CD8-positive, alpha-beta memory T cell (primary cell): ENCODE measurements at places on chromosomes 16 and 17. TPM values are rescaled to one million over a fixed set of nuclear protein-coding genes. Genes with fewer than 3 reads are reported as not detected.

GRCh38 chr17:65013613-65014391 is 42.7 kb downstream of the GNA13 start:
- no peak overlapping the region for H3K4me3 ChIP-seq
- peaks cover 17% of the 10 kb centered on the region for H3K4me1 ChIP-seq
- no peak overlapping the region for H3K27ac ChIP-seq
- H3K27me3 ChIP-seq: no peaks in the 10 kb centered on the region
- peaks cover 33% of the 10 kb centered on the region for H3K36me3 ChIP-seq

DNA sequence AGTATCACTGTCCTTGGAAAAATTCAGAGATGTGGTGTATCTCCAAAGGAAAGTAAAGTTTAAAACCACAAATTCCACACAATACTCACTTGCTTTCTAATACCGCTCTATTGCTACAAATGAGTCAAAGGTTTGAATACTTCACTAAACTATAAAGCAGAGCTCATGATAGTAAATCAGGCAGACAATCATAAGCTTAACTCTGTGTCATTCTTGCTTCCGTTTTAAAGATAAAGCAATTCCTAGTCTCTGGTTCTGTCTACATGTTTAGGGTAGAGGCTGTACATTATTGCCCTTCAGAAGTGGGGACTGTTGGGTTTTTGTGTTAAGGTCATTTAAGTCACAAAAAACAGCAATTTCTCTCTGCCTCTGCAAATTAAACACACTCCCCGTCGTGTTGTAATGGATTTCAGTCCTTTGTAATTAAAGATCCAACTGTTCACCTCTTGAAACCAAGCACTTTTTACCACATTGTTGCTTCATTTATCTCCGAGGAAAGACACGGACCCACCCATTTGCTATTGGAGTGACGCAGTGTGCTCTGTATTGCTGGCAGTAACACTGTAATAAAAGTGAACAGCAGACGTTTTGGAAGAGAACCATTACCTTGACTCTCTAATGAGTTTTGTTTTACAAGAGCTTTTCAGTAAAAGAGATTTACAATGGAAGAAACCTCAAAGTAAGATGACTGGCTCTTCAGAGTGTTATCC is 83.1 kb upstream of the CNTNAP4 start:
- no peaks in the 10 kb centered on the region for H3K27me3 ChIP-seq
- no peak for DNase-seq
- H3K36me3 ChIP-seq: no peaks in the 10 kb centered on the region
- H3K4me3 ChIP-seq: no peak overlapping the region
- H3K27ac ChIP-seq: no peak overlapping the region

DNA sequence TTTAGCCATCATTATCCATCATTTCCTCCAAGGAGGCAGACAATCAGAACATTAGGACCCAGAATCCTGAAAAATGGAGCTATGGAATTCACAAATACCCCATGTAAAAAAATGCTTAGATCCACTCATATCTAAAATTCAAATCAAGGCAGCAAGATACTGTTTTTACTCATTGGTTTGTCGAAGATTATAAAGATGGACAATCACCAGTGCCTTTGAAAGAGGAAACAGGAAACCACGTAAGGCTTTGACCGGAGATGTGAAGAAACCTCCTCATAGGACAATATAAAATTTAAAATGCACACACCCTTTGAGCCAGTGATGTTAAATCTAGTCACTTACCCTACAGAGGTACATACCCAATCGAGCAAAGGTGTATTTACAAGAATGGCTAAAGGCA is 130.0 kb downstream of the XYLT1 start:
- DNase-seq: no peak

- peaks cover 40% of the 10 kb centered on the region for H3K36me3 ChIP-seq
- no peak overlapping the region for H3K4me3 ChIP-seq
- H3K4me1 ChIP-seq: peaks cover 11% of the 10 kb centered on the region
- no peak overlapping the region for H3K27ac ChIP-seq
- no peaks in the 10 kb centered on the region for H3K27me3 ChIP-seq
Observed at GRCh38 chr17:4980644-4981216, 6.7 kb downstream of the CAMTA2 start.

GRCh38 chr16:56355786-56356275 is 69.5 kb downstream of the AMFR start:
- DNase-seq: no peak
- no peaks in the 10 kb centered on the region for H3K4me1 ChIP-seq
- no peak overlapping the region for H3K27ac ChIP-seq
- H3K4me3 ChIP-seq: peak overlapping the region; percentile 70

DNA sequence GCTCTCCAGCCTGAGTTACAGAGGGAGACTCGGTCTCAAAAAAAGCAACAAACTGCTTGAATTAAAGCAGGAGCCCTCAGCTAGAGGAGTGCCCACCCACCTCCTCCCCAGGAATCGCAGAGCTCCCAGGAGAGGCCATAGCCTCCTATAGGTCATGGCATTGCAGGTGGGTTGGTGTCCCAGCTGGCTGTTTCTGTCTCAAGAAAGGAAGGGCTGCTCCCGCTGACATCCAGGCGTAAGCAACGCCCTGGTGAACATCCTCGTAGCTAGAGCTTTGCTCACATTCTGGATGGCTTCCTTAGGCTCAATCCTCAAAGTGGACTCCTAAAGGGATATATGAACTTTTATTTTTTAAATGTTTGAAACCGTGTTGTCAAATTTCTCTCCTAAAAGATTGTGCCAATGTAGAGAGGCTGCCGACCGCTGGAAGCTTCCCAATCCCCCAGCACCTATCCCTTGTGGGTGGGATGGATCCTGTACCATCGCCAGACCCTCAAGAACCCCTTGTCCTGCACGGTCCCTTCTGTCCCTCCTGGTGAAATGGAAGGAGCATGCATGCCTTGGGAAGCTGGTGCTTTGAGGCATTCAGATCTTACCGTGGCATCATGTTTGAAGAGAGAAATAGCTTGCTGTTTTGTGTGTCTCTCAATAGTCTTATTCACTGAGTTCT is 5.9 kb downstream of the NLRC5 start:
- H3K27ac ChIP-seq: peak overlapping the region; percentile 13
- H3K4me3 ChIP-seq: peak overlapping the region; percentile 49
- DNase-seq: no peak
- H3K27me3 ChIP-seq: no peaks in the 10 kb centered on the region
- peaks cover 15% of the 10 kb centered on the region for H3K36me3 ChIP-seq
- peaks cover 79% of the 10 kb centered on the region for H3K4me1 ChIP-seq

DNA sequence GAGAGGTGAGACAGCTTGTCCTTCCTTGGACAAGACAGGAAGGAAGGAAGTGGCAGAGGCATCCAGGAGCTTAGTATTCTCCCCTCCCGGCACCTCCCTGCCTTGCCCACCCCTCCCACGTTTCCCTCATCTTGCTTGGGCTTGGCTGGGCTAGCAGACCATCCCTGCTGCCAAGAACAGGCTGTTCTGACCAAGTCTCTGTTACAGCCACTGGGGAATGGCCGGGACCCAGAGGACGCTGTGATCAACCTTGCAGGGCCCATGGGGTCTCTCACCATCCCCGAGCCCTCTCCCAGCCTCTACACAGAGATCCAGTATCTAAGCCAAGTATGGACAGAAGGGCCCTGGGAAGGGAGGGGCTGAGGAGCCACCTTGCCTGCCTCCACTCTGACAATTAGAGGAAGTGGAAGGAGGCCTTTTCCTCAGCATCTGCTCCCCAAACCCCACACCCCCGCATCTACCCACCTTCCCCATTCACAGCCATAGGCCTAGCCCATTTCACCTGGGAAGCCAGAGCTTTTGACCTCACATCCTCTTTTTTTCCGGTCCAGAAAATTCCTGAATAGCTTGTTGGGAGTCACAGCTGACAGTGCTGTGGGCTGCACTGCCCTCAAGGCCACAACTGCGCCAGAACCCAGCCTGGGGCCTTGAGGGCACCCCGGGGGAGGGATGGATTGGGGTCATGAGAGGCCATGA is 14.1 kb downstream of the CD300LG start:
- no peaks in the 10 kb centered on the region for H3K27me3 ChIP-seq
- H3K4me1 ChIP-seq: no peaks in the 10 kb centered on the region
- DNase-seq: no peak
- H3K36me3 ChIP-seq: no peaks in the 10 kb centered on the region
- H3K27ac ChIP-seq: no peak overlapping the region

- H3K27me3 ChIP-seq: no peaks in the 10 kb centered on the region
- H3K27ac ChIP-seq: no peak overlapping the region
Observed at GRCh38 chr16:83365166-83365565, 442.6 kb upstream of the HSBP1 start.

GRCh38 chr17:8680466-8681169 is 50.1 kb upstream of the MYH10 start:
- no peak overlapping the region for H3K4me3 ChIP-seq
- no peaks in the 10 kb centered on the region for H3K36me3 ChIP-seq
- no peaks in the 10 kb centered on the region for H3K27me3 ChIP-seq
- no peaks in the 10 kb centered on the region for H3K4me1 ChIP-seq
- no peak overlapping the region for H3K27ac ChIP-seq
- no peak for DNase-seq

- H3K27ac ChIP-seq: peak overlapping the region; percentile 45
- peaks cover 6% of the 10 kb centered on the region for H3K4me1 ChIP-seq
- no peaks in the 10 kb centered on the region for H3K36me3 ChIP-seq
- no peaks in the 10 kb centered on the region for H3K27me3 ChIP-seq
Observed at GRCh38 chr16:50246299-50247122, 19.8 kb upstream of the ADCY7 start.

GRCh38 chr17:70124723-70125122 is 44.6 kb upstream of the KCNJ2 start:
- H3K4me3 ChIP-seq: no peak overlapping the region
- no peak for DNase-seq
- H3K36me3 ChIP-seq: no peaks in the 10 kb centered on the region
- no peaks in the 10 kb centered on the region for H3K4me1 ChIP-seq
- no peaks in the 10 kb centered on the region for H3K27me3 ChIP-seq

DNA sequence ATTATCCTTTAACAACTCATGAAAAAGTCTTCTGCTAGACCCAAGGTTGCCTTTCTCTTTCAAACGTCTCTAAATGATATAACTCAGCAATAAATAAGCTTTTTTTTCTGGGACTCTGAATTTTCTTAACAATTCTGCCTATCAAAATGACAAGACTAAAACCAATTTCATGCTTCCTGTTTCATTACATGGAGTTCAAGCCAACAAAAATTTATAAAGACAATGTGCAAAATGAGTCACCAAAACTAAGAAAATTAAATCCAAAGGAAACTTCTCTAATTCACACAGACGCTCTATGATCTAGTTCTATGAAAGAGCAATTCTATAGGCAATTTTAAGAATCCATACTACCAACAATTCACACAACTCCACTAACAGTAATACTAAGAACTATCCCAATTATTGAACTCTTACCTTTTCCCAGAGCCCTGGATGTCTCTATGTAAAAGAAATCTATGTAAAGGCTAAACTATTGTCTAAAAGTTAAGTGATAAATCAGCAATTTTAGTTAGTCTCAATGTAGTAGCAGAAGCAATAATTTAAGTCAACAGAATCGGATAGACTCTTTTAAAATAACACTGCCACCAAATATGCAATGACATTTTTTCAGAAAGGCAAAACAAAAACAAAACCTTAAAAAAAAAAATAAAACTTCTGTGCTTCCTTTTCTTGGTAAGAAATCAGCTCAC is 44.2 kb downstream of the ZZEF1 start:
- no peaks in the 10 kb centered on the region for H3K4me1 ChIP-seq
- H3K27ac ChIP-seq: no peak overlapping the region
- no peak overlapping the region for H3K4me3 ChIP-seq
- no peaks in the 10 kb centered on the region for H3K27me3 ChIP-seq
- DNase-seq: no peak
- H3K36me3 ChIP-seq: peaks cover 39% of the 10 kb centered on the region

DNA sequence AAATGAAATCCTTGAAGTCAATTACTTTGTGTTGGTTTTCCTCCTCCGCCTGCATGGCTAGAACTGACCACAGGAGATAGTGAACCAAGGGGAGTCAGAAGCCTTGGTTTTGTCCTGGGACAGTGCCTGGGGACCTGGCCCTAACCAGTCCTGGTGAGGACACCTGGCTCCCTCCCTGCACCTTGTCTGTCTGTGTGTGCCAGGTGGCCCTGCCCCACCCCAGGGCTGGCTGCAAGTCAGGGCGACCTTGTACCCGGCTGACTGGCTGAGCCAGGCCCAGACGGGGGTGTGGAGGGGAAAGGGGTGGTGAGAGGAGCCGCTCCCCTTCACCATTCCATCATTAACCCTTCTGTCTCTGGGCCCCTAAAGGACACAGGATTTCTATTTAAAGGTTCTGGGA is 3.4 kb downstream of the RAPGEFL1 start:
- no peak overlapping the region for H3K27ac ChIP-seq
- DNase-seq: no peak
- no peaks in the 10 kb centered on the region for H3K36me3 ChIP-seq
- H3K4me3 ChIP-seq: no peak overlapping the region
- H3K27me3 ChIP-seq: no peaks in the 10 kb centered on the region

GRCh38 chr16:78866521-78866920 is 734.0 kb downstream of the MAF start:
- no peak overlapping the region for H3K4me3 ChIP-seq
- no peak for DNase-seq
- H3K36me3 ChIP-seq: no peaks in the 10 kb centered on the region
- no peaks in the 10 kb centered on the region for H3K4me1 ChIP-seq
- H3K27ac ChIP-seq: no peak overlapping the region
- no peaks in the 10 kb centered on the region for H3K27me3 ChIP-seq

- no peak overlapping the region for H3K4me3 ChIP-seq
- H3K27ac ChIP-seq: no peak overlapping the region
- no peaks in the 10 kb centered on the region for H3K36me3 ChIP-seq
- DNase-seq: no peak
Observed at GRCh38 chr17:82492643-82493225, 26.8 kb upstream of the FOXK2 start.

DNA sequence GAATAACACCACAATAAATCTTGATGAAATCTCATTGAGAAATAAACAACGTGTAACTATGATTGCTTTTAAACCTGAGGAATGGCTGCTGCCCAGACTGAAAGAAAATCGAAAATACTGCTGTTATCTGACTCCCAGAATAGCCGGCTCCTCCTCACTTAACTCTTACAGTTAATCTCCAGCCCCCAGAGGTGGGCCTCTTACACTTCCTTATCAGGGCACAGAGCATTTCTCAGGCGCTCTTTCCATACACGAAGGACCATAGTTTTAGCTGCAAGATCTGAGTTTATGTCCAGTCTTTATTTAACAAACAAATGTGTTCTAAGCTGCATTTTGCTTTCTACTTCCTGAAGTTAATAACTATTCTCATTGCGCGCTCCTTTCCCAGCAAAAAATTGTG is 206.9 kb downstream of the MAP2K4 start:
- H3K27me3 ChIP-seq: no peaks in the 10 kb centered on the region
- no peaks in the 10 kb centered on the region for H3K36me3 ChIP-seq
- DNase-seq: no peak
- H3K4me3 ChIP-seq: no peak overlapping the region

DNA sequence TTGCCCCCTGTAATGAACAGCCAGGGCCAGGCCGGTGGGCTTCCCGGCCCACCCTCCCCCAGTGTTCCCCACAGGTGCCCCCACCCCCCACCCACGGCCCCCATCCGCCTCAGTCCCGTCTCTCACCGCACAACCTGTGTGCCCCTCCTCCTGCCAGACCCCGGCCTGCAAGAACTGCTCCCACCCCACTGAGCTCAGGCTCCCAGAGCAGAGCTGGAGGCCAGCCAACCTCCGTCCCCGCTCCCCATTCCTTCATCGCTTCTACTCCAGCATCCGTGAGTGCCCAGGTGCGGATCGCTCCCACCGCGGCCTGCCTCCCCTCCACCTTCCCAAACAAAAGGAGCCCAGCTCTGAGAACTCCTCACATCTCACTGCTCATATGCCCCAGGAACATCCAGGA is 4.2 kb downstream of the MVD start:
- H3K27ac ChIP-seq: no peak overlapping the region
- no peaks in the 10 kb centered on the region for H3K27me3 ChIP-seq
- no peaks in the 10 kb centered on the region for H3K36me3 ChIP-seq
- no peak for DNase-seq
- H3K4me1 ChIP-seq: peaks cover 6% of the 10 kb centered on the region

The CCL16 gene
- not detected for total RNA-seq

The TUBD1 gene
- 11.9 TPM for total RNA-seq

The ADGRG1 gene
- 29.8 TPM for total RNA-seq

The ITGAX gene
- 2.1 TPM for total RNA-seq

The CAMKK1 gene
- total RNA-seq: 2.7 TPM
